Mammary epithelial cell (primary cell): ENCODE measurements at places on chromosomes 5 and 9. TPM values are rescaled to one million over a fixed set of nuclear protein-coding genes. Genes with fewer than 3 reads are reported as not detected.

ACTBL2 gene
- polyA plus RNA-seq, result 0.10 TPM

FCN2 gene
- polyA plus RNA-seq, result not detected

ITK gene
- polyA plus RNA-seq, result not detected

SLC4A9 gene
- polyA plus RNA-seq, result 0.07 TPM

NR2F1-AS1 gene
- polyA plus RNA-seq, result 4.4 TPM

FOXD4L4 gene
- polyA plus RNA-seq, result 0.02 TPM

INSL4 gene
- polyA plus RNA-seq, result not detected
